ENCODE measurements at places on chromosomes 3 and 15.
A peak's percentile ranks its signal among the peaks of the same experiment; 100 is the strongest.

- no peak for DNase-seq
Observed at GRCh38 chr3:76728426-76728825, 311.5 kb upstream of the ROBO2 start.

- DNase-seq = no peak
Observed at GRCh38 chr3:77319711-77320110, 279.8 kb downstream of the ROBO2 start.

DNA sequence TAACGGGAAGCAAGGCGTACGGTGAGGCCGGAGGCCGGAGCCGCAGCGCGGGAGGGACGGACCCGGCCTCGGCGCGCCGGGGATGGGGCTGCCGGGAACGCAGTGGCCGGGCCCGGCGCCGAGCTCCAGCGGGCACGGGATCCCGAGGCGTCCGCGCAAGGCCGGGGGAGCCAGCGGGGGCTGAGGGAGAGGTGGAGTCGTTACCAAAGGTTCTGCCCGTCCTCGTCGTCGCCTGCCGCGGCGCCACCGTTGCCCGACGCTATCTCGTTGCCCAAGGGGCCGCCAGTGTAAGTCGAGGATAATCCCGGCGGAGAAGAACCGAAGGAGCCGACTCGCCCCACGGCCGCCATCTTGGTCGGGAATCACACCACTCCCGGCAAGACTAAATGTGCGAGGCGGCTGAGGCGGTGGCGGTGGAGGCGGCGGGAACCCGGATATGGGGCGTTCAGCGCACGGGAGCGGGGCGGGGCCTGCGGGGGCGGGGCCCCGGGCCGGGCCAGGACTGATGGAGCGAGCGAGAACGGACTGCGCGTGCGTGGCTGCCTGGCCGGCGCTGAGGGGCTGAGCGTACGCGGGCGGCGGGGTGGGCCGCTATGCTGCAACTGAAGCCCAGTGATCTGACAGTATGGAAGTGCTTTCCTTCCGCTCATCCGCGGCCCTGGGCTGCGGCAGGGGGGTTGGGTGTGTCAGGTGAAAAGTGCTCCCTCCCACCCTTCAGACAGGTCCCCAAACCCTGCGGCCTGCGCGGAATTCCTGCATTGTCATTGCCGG is at the start of gene DYNC1LI1:
TSS of gene DYNC1LI1 (minus strand) at position 438 of the 771 bp plus-strand sequence. CDS start at position 350, 88 bp downstream.
- peak; percentile 99 for DNase-seq

DNA sequence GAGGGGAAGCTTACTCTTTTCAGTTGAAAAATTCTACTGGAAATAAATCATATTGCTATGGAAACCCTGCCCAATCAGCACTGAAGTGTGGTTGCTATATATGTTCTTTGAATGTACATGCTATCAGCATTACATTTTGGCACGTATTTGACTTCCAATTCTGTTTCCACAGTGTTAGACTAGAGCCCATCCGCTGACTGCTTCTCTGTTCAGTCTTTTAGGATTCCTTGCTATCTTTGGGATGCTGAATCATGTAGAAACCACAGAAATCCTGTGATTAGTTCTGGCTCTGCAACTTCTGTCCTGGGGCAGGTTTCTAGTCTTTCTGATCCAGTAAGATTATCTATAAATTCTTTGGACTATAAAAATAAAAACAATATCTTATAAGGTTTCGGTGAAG is 128.2 kb upstream of the SLC7A14 start:
- DNase-seq = no peak

GRCh38 chr15:62334536-62334935 is 169.5 kb upstream of the C2CD4B start:
- no peak for DNase-seq

GRCh38 chr3:152438706-152439105 is 170.0 kb downstream of the MBNL1 start:
- DNase-seq = no peak

GRCh38 chr3:58508437-58508836 is 16.5 kb downstream of the KCTD6 start:
- no peak for DNase-seq

- no peak for DNase-seq
Observed at GRCh38 chr15:64324165-64324877, 31.7 kb downstream of the CSNK1G1 start.

DNA sequence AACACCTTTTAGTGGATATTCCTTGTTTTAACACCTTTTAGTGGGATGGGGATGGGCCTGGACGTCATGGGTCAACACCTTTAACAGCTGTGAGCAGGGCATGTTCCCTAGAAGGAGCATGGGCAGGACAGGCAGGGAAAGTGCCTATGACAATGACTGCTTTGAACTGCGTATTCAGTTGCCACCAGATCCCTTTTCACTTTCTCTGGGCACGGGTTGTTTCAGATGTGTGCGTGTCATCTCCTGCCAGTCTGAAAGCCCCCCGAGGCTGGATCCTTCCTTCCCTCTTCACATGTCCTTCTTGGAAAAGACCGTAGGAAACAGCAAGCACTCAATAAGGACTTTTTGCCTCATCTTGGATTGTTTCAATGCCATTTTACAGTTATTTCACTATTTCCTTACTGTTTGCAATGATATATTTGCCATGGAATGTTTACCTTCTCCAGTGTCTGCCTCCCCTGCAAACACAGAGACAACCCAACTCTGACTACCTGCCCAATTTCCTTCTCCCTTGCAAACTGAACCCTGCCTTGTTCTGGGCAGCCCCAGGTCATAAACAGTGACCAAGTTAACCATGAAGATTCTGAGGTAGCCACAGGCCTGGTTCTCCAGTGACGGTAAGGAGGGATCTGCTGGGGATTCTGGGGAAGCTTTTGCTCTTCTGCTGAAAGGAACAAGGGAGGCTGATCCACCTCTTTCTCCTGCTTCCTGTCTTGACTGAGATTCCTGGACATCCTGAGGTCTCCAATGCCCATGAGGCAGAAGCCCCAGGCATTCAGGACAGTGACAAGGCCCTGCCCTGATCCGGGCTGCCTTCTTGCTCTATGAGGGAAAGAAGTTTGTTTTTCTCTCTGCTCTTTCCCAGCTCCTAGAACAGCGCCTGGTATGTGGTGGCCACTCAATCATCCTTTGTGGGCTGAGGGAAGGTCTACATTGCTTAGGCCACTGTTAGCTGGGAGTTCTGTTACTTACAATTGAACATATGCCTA is 51.8 kb downstream of the NOX5 start:
- DNase-seq = no peak

DNA sequence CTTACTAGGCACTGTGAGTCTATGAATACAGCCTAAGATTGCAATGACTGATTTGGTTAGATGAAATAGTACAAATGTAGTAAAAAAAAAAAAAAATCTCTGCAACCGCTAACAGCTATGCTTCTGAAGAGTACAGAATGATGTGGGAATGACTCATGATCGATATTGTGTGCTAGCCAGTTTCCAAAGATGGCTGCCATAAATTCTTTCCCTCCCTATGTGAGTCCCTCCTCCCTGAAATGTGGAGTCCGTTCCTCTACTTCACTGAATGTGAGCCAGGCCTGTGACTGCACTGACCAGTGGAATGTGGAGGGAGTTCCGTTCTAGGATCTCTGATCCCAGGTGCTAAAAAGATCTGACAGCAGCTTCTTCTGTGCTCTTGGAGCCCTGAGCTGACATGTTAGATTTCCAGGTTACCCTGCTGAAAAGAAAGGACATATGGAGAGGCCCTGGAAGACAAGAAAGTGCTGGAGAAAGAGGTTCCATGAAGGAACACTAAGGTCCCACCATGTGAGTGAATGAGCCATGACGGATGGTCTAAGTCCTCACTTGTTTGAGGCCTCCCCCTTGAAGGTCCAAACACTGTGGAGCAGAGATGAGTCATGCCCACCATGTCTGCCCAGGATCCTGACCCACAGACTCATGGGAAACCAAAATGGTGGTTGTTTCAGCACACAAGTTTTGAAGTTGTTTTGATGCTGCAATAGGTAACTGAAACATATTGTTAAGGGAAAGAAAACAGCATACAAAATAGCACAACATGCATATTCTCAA is 46.3 kb downstream of the DGKG start:
- no peak for DNase-seq

DNA sequence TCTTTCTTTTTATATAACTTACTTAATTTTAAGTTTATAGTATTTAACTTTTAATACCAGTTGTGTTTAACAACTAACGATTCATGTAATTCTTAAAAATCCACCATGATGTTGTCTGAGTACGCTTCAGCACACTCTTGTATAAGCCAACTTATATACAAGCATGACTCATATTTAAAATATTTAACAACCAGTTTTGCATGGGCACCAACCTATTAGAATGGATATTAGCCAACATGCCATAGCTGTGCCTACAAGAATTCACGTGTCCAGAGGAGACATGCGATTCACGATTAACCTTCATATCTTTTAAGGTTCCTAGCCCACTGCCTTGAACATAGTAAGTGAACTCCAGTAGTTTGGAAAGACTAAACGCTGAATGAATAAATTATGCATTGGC is 1023.2 kb downstream of the TBL1XR1 start:
- no peak for DNase-seq

GRCh38 chr3:195093731-195094130 is 177.2 kb downstream of the XXYLT1 start:
- no peak for DNase-seq

GRCh38 chr15:90412356-90413194 is 24.5 kb downstream of the IQGAP1 start:
- no peak for DNase-seq

- DNase-seq = no peak
Observed at GRCh38 chr3:170909129-170909903, 879 bp upstream of the EIF5A2 start.

DNA sequence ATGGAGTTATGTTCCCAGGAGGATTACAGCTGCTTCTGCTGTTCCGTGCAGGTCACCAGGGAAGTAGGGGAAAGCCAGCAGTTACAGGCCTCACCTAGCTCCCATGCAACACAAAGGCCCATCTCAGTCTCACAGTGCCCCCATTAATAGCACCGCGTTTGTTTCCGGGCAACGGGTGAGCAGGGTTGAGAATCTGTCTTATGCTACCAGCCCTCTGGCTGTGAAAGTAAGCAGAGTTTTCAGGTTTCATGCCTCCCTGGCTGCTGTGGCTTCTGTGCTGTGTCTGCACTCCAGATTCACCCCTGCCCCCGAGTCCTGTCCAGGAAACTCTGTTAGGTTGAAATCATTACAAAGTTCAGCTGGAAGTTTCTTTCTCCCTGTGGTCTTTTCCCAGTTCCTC is 254.4 kb upstream of the GPR149 start:
- peak; percentile 24 for DNase-seq

DNA sequence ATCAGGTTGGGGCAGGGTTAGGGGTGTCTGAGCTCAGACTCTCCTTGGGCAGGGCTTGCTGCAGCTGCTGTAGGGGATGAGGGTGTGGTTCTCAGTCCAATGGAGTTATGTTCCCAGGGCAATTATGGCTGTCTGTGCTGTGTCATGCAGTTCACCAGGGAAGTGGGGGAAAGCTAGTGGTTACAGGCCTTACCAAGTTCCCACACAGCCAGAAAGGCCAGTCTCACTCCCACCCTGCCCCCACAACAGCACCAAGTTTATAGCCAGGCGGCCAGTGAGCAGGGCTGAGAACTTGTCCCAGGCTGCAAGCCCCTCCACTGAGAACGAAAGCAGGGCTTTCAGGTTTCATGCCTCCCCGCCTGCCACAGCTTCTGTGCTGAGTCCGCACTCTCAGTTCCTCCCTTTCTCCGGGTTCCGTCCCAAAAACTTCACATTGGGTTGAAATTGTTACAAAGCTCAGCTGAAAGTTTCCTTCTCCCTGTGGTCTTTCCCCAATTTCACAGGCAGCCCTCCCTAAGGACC is 19.6 kb upstream of the CPOX start:
- peak; percentile 76 for DNase-seq

- DNase-seq = no peak
Observed at GRCh38 chr3:98343647-98344507, 9.8 kb upstream of the OR5K4 start.

DNA sequence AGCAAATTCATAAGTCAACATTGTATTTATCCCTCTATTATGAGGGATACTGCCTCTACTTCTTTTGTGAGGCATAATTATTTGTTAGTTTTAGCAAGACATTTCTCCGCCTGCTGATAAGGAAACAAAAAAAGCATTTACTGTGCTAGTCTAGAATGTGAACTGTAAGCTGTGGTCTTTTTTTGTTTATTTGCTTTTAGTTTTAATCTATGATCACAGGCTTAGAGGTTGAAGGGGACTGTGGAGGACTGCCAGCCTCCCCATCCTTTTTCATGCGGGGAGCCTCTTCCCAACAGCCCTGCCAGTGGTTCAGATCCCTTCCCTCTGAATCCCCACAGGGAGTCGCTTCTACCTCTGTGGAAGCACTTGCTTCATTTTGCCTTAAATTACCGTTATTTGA is 331.0 kb upstream of the ROPN1 start:
- DNase-seq = no peak

DNA sequence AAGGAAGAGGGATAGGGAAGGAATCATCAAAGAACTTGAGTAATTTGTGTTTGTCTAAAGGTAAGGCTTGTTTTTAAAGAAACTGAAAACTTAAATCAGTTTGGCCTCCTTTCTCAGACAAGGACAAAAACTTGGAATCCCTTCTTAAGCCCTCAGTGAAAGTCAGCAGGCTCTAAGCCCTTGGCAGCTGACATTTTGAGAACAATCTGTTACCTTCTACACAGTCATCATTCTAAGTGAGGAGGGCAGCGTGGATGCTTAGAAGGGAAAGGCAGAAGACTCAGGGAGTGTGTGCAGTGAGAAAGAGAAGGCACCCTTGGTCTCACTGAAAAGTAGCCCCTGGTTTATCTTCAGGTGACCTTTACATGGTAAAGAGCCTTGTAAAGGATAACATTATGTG is 10.8 kb downstream of the HSPBAP1 start:
- no peak for DNase-seq
